ENCODE measurements at places on chromosomes 5 and 9.
A peak's percentile ranks its signal among the peaks of the same experiment; 100 is the strongest.

GRCh38 chr5:132506094-132506692, 15.6 kb upstream of the IRF1 start:
- H3K27ac ChIP-seq = no peak overlapping the region
- H3K4me1 ChIP-seq = peaks cover 15% of the 10 kb centered on the region
- no peaks in the 10 kb centered on the region for H3K36me3 ChIP-seq
- DNase-seq = no peak
- no peaks in the 10 kb centered on the region for H3K27me3 ChIP-seq

DNA sequence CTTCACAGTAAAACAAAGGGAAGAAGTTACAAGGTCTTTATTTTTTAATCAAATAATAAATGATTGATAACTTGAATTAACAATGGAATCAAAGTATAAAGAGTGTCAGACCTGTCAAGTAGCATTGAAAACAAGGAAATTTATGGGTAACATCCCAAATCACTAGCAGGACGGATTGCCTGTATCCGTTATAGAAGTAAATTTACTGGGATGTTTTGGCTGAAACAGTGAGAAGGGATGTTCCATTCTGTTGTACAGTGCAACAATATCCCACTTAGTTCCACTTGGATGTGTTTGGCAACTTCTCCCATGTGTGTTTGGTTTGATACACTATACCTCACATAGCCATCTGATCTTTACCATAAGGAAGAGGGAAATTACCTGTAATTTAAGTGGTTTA, 421.0 kb upstream of the CHD1 start:
- H3K36me3 ChIP-seq = peaks cover 5% of the 10 kb centered on the region
- H3K27me3 ChIP-seq = no peaks in the 10 kb centered on the region
- no peak for DNase-seq
- no peaks in the 10 kb centered on the region for H3K4me1 ChIP-seq
- H3K27ac ChIP-seq = no peak overlapping the region
- H3K4me3 ChIP-seq = no peak overlapping the region

GRCh38 chr5:39794513-39795210, 369.9 kb upstream of the DAB2 start:
- H3K27me3 ChIP-seq = no peaks in the 10 kb centered on the region
- H3K4me3 ChIP-seq = no peak overlapping the region
- no peaks in the 10 kb centered on the region for H3K36me3 ChIP-seq
- DNase-seq = no peak
- no peak overlapping the region for H3K27ac ChIP-seq

DNA sequence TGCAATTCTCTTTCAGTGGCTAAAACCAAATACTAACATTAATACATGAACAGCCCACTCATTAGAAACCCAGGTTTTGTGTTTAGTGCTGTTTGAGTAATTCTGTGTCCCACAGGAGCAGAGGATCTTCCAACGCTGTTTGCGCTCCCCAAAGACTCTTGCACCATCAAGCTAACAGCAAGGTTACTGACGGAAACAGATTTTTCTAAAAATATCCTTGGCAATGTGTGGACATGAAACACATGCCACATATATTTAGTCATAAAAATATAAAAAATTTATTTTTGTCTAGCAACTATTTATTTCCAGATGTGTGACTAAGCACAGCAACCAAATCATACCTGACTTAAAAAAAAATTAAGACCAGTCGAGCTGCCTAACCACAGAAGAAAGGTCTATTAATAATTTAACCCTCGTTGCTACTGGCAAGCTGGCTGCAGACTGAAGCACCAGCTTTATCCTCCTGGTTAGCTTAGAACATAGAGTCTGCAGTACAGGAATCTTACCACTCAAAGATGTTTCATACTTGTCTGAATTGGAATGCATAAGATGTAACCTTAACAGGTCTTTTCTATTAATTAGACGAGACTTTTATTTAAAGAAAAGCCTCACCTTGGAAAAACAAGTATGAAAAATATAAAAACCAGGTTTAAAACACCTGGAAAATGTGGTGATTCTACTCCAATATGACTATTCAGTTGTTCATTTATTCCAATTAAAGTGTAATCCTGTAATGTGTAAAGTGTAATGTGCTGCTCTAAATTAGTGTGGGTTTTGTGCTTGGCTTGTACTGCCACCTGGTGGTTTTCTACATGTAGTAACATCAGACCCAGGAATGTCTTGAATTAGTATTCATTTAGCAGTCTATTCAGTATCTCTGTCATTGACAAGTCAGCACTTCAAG, 272.5 kb downstream of the EPB41L4A start:
- DNase-seq = peak; percentile 58
- no peaks in the 10 kb centered on the region for H3K4me1 ChIP-seq
- peaks cover 15% of the 10 kb centered on the region for H3K27me3 ChIP-seq
- no peak overlapping the region for H3K27ac ChIP-seq

DNA sequence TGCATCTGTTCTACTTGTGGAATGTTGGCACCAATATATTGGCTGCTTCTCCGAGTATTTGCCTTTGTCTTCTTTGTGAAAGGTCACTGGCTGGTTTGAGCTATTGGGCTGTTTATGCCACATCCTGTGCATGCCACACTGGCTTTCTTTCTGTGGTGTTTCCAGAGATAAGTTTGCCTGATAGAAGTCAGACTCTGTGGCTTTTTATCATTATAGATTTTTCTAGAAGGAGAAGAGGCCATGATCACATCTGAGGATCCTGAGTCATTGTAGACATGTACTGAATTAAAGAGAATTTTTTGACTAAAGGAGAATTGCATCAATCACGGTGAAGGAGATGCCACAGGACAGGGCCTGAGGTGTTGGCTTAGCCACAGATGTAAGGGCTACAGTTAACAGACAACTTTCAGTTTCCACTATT, 26.5 kb upstream of the CDKN2B start:
- DNase-seq = no peak
- H3K27ac ChIP-seq = no peak overlapping the region
- H3K36me3 ChIP-seq = no peaks in the 10 kb centered on the region
- H3K4me3 ChIP-seq = no peak overlapping the region
- H3K27me3 ChIP-seq = no peaks in the 10 kb centered on the region
- H3K4me1 ChIP-seq = peaks cover 7% of the 10 kb centered on the region

- H3K4me3 ChIP-seq = peak overlapping the region; percentile 61
- peak overlapping the region; percentile 87 for H3K27ac ChIP-seq
- DNase-seq = no peak
- H3K4me1 ChIP-seq = peaks cover 67% of the 10 kb centered on the region
- no peaks in the 10 kb centered on the region for H3K27me3 ChIP-seq
- H3K36me3 ChIP-seq = peaks cover 6% of the 10 kb centered on the region
Measured at GRCh38 chr9:81595887-81596543, 93.3 kb downstream of the TLE1 start.

- peaks cover 6% of the 10 kb centered on the region for H3K4me1 ChIP-seq
- H3K27me3 ChIP-seq = peaks cover 11% of the 10 kb centered on the region
- H3K36me3 ChIP-seq = no peaks in the 10 kb centered on the region
- no peak for DNase-seq
Measured at GRCh38 chr9:34514816-34515215, 8.0 kb downstream of the ENHO start.

- no peak overlapping the region for H3K27ac ChIP-seq
- H3K36me3 ChIP-seq = no peaks in the 10 kb centered on the region
- no peak for DNase-seq
- no peak overlapping the region for H3K4me3 ChIP-seq
Measured at GRCh38 chr5:100161868-100162267, 373.3 kb upstream of the FAM174A start.

DNA sequence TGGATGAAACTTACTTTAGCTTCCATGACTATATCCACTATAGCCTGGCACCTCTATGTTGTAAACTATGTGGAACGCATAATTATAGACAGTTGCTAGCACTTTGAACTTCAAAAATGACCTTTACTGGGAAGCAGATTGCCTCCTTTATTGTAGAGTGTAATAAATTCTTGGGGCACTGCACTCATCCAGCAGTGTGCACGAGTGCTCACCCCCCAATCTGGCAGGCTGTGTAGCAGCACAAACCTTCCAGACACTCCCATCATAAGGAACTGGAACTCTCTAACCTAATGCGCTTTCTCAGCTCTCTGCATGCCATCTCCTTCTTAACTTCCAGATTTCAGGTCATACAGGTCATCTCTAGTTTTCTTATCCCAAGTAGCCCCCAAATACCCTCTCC, 1.5 kb upstream of the PDE6A start:
- no peaks in the 10 kb centered on the region for H3K4me1 ChIP-seq
- no peak overlapping the region for H3K4me3 ChIP-seq
- H3K27ac ChIP-seq = no peak overlapping the region

DNA sequence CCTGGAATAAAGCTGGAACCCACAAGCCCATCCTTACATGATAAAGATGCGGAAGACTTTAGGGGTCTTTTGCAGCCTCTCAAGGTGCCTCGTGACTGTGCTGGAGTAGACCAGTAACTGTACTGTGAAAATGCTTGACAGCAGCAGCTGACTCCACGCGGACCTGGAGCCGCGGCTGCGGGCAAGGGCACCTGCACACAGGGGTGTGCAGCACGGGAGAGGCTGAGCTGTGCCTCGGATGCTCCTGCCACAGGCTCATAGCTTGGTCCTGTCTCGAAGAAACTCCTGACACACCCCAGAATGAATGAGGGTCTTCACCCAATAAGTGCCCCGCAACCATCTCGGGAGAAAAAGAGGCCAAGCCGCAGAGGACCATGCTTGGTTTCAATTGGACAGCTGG, 40.3 kb upstream of the CEP72 start:
- no peak for DNase-seq
- peaks cover 75% of the 10 kb centered on the region for H3K27me3 ChIP-seq
- H3K36me3 ChIP-seq = peaks cover 4% of the 10 kb centered on the region

- no peak overlapping the region for H3K27ac ChIP-seq
- no peak for DNase-seq
- no peaks in the 10 kb centered on the region for H3K27me3 ChIP-seq
- no peaks in the 10 kb centered on the region for H3K36me3 ChIP-seq
- H3K4me1 ChIP-seq = no peaks in the 10 kb centered on the region
Measured at GRCh38 chr5:31029925-31030324, 163.6 kb upstream of the CDH6 start.

GRCh38 chr9:37503736-37504135, 18.0 kb downstream of the POLR1E start:
- H3K4me1 ChIP-seq = no peaks in the 10 kb centered on the region
- no peak overlapping the region for H3K27ac ChIP-seq
- H3K27me3 ChIP-seq = no peaks in the 10 kb centered on the region
- no peak for DNase-seq

- H3K4me3 ChIP-seq = no peak overlapping the region
- peaks cover 4% of the 10 kb centered on the region for H3K27me3 ChIP-seq
- peaks cover 39% of the 10 kb centered on the region for H3K36me3 ChIP-seq
- H3K27ac ChIP-seq = no peak overlapping the region
Measured at GRCh38 chr5:6328173-6328572, 50.2 kb downstream of the MED10 start.

- H3K27ac ChIP-seq = no peak overlapping the region
- no peaks in the 10 kb centered on the region for H3K36me3 ChIP-seq
- H3K4me1 ChIP-seq = no peaks in the 10 kb centered on the region
- DNase-seq = no peak
Measured at GRCh38 chr5:100252944-100253343, 282.2 kb upstream of the FAM174A start.

- no peaks in the 10 kb centered on the region for H3K4me1 ChIP-seq
- no peak overlapping the region for H3K27ac ChIP-seq
- DNase-seq = no peak
- H3K36me3 ChIP-seq = no peaks in the 10 kb centered on the region
- no peak overlapping the region for H3K4me3 ChIP-seq
Measured at GRCh38 chr9:26551971-26552370, 340.6 kb downstream of the CAAP1 start.

- no peaks in the 10 kb centered on the region for H3K27me3 ChIP-seq
- no peaks in the 10 kb centered on the region for H3K36me3 ChIP-seq
- H3K4me1 ChIP-seq = no peaks in the 10 kb centered on the region
- H3K4me3 ChIP-seq = no peak overlapping the region
Measured at GRCh38 chr5:15601853-15602252, 101.9 kb downstream of the FBXL7 start.

DNA sequence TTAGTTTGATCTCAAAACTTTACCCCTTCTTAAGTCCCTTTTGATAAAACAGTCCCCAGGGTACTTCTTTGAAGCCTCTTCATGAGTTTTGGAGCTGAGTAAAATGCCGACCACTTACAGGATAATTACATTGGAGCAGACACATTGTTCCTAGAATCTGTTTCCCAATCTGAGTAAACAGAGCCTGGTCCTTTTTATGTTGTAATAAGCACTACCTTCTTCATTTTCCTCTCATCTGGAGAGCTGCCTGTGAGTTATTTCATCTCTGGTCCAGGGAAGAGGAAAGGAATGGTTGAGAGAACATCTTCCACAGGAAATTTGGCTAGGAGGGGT, 26.3 kb upstream of the GALNT10 start:
- no peaks in the 10 kb centered on the region for H3K36me3 ChIP-seq
- DNase-seq = no peak
- no peak overlapping the region for H3K4me3 ChIP-seq

GRCh38 chr5:143231973-143232812, 171.3 kb downstream of the NR3C1 start:
- peaks cover 25% of the 10 kb centered on the region for H3K4me1 ChIP-seq
- peak overlapping the region; percentile 12 for H3K27ac ChIP-seq
- DNase-seq = no peak
- no peaks in the 10 kb centered on the region for H3K27me3 ChIP-seq
- no peaks in the 10 kb centered on the region for H3K36me3 ChIP-seq

DNA sequence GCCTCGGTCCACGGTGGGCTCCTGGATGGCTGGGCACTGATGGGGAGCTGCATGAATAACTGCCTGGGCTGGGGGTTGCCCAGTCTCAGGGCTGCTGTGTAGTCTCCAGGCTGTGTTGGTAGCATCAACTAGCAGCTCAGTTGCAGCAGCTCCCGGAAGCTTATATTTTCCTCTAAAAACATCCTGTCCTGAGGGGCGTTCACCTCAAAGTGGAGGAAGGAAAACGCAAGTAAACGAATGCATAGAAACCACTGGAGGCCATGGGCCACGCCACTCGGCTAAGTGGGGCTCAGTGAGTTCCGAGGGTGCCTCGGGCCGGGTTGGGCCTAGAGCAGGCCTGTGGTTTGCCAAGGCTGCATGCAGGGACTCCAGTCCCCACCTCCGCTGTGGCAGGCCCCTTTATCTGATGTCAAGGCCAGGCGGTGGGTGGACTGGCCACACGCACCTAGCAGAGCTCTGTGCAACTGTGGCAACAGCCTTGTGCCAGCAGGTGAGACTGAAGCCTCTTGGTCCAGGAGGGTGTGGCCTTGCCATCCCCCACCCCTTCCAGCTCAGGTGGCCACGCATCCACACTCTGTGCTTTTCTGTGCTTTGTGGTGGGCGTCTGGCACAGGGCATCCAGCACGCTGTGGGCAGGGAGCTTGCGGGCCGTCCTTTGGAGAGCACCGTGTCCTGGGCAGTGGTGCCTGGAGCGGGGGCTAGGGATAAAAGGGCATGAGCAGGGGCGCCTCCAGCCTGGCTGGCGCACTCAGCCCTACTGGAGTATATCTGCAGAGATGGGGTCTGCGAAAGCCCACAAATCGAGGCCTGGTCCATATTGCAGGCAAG, 15.1 kb downstream of the TCF7 start:
- H3K27me3 ChIP-seq = no peaks in the 10 kb centered on the region
- H3K27ac ChIP-seq = peak overlapping the region; percentile 69
- no peak for DNase-seq
- no peaks in the 10 kb centered on the region for H3K36me3 ChIP-seq
- peaks cover 25% of the 10 kb centered on the region for H3K4me1 ChIP-seq
